ENCODE measurements at places on chromosomes 4 and X.
A peak's percentile ranks its signal among the peaks of the same experiment; 100 is the strongest.

DNA sequence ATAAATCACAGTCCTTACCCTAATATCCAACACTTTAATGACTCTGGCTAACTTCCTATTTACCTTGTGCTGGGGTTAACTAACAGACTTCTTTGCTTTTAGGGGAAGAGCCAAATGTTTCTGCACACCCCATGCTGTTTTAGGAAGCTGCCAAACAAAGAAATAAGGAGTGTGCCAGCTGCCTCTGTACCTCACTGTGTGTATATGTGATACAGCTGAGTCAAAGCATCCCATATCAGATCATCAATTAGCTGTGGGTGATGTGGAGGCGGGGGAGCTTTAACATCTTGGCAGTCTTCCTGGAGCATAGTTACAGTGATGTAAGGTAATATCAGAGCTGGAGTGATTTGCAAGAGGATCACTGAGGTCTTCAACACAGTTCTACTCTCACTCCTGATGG is 95.4 kb downstream of the COL25A1 start:
- no peak for DNase-seq

DNA sequence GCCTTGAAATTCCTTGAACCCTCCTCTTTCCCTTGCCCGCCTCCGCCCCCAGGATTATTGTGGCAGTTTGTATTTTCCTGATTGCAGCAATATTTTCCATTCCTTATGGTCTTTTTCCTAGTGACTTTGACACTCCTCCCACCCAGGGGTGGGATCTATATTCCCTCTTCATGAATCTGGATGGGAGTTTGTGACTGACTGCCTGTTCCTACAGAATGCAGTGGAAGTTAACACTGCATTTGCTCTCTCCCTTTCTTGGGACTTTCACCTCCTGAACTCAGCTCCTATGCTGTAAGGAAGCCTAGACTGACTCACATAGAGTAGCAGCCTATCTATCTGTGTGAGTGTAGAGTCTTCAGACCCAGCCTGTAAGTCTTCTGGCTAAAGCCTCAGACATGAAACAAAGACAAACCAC is 2.2 kb downstream of the FUNDC2 start:
- no peak for DNase-seq

GRCh38 chrX:44314259-44314734 is 29.2 kb downstream of the EFHC2 start:
- no peak for DNase-seq

- DNase-seq, result no peak
These were observed 60.4 kb downstream of the JADE1 start for GRCh38 chr4:128869776-128870509.

GRCh38 chrX:39765327-39765726 is 332.4 kb downstream of the BCOR start:
- DNase-seq, result no peak

DNA sequence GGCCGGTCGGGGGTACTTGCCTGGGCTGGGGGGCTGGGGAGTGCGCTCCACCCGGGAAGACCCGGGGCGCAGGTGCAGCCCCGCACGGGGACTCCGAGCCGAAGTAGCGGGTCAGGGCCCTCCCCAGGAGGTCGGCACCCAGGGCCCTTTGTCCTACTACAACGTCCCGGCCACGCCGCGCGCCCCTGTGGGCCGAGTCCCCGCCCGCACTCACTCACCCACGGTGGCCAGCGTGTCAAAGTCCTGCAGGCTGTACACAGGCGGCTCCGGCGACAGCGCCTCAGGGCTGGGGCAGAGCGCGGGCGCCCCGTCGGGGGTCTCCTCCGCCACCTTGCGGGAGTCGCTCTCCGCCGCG is 602 bp downstream of the PRKX start:
- DNase-seq, result no peak

DNA sequence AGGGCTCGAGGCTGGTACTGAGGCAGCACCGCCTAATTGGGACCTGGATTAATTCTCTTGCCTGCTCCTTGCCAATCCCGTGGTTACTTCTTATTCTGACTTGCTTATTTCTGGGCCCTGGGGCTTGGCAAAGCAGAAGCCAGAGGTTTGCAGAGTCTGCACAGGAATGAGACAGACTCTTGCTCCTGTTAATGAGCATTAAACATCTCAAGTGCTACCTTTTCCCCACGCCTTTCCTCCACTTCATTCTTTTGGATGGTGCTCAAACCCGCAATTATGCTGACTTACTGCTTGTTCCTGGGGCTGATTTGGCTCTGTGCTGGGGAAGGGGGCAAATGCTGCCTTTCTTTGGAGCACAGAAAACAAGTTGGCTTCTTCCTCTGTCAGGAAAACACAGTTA is 16.5 kb upstream of the STOX2 start:
- DNase-seq, result no peak

DNA sequence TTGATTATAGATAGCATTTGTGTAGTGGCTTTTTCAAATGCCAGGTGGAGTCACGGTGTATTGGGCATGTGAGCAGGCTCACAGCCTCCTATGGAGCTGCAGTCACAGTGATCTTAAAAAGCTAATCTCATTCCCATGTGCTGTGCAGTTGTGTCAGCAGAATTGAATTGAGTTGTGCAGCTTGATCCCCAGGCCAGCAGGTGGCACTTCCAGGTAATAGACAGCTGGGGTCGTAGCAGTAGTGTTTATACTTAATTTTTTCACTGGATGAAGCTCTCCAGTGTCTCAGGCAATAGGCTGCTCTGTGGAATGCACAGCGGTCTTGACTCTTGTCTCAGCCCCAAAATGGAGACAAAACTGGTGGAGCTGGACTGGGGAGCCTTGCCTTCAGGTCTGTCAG is 1028.1 kb downstream of the SH3BGRL start:
- no peak for DNase-seq

GRCh38 chrX:34632384-34632783 is 24.7 kb downstream of the TMEM47 start:
- no peak for DNase-seq

DNA sequence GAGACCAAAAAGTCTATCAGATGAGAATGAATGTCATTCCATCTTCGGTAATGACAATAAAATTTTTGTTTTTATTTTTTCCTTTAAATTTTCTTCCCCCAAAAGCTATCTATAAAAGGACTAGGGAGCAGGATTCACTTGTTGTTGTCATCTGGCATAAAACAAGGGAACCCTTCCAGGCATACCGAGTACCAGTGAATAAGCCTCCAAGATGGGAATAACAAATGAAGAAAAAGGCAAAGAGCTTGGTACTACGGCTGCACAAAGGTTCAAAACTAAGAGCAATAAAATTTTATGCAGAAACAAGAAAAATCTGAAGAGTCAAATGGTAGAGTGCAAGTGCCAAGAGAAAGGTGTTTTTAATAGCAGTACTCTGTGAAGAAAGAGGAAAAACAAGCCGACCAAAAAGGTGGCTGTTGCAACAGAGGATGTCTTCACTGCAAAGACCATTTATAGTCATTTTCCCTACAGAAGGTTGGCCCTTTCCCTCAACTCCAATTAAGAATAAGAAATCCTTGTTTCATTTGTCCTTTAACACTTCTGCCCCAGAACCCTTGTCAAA is 25.8 kb downstream of the PPP3CA start:
- no peak for DNase-seq

- peak; percentile 15 for DNase-seq
These were observed 112.0 kb upstream of the TBL1X start for GRCh38 chrX:9352694-9353411.

- DNase-seq, result no peak
These were observed 84.7 kb upstream of the RAPGEF2 start for GRCh38 chr4:159018062-159018629.

DNA sequence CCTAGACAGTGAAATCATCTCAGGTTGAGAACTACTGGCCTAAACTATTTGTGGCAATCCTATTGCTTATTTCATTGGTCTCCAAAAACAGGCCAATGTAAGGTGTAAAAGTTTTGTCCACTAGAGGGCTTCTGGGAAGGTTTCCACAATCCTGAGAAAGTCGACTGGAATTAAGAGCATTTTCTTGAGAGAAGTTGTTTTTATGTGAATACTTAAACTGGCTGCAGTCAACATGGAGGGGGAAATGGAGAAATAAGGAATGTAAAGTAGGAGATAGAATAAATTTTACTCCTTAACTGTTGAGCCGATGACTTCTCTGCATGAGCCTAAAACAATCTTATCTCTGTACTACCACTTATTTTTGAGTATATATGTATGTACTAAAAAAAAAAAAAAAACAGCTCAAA is 11.0 kb upstream of the EIF4E start:
- DNase-seq, result no peak

DNA sequence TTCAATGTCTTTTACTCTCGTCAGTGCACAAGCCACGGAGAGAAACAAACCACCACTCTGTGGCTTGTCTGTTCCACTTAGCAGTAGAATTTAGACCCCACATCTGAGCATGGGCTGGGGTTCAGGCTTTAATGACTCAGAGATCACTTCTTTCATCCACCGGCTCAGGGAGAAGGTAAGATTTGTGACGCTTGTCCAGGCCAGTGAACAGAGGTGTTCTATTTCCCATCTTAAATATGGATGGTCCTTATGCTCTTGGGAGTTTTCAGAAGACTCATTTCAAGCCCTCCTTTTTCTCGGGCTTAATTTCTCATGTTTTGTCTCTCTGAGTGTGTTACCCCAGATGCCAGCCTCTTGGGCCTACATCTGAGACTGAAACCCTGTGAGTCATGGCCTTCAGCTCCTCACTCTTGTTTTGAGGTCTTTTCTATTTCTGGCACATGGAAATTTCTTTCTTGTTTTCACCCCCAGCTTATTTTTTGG is 127.4 kb upstream of the SFRP2 start:
- DNase-seq, result peak; percentile 39

DNA sequence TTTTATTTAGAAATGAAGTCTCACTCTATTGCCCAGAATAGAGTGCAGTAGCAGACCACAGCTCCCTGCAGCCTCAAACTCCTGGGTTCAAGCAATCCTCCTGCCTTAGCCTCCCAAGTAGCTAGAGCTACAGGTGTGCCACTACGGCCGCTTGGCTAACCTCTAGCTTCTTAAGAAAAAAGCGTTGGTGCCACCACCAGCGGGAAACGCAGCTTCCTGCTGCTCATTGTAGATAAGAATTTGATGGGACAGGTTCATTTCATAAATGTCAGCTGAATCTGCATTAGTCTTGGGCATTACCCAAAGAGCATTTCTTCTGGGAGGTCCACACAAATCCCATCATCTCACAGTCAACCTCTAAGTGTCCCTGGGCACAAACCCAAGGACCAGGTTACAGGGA is 33.2 kb upstream of the NAP1L5 start:
- no peak for DNase-seq

- DNase-seq, result no peak
These were observed 12.4 kb upstream of the RGS12 start for GRCh38 chr4:3280466-3280865.

GRCh38 chr4:140607852-140608251 is 39.1 kb upstream of the UCP1 start:
- DNase-seq, result no peak

DNA sequence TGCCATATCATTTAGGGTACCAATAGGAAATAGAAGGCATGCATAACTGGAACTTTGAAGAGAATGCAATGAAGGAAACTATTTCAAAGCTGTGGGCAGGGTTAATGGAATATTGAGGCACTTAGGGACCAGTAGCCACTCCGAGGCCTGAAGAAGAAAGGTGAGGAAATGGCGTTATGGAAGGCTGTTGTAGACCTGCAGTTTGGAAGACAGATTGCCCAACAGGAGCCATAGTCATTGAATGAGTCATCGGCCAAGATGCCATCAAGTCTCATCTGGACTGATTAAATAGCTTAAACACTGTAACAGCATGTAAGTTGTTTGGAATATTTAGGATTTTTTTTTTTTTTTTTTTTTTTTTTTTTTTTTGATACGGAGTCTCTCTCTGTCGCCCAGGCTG is 11.6 kb downstream of the CXCL13 start:
- no peak for DNase-seq

DNA sequence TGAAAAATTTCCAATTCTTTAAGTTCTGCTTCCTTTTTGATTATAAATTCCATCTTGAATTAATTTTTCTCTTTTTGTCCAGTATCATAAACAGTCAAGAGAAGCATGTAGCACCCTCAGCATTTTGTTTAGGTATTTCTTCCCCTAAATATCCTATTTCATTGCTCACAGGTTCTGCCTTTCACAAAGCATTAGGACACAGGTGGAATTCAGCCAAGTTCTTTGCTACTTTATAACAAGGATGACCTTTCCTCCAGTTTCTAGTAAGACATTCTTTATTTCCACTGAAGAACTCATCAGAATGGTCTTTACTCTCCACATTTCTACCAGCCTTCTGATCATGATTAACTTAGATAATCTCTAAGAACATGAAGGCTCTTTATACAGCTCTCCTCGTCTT is 7.4 kb downstream of the SLC9B1 start:
- no peak for DNase-seq

DNA sequence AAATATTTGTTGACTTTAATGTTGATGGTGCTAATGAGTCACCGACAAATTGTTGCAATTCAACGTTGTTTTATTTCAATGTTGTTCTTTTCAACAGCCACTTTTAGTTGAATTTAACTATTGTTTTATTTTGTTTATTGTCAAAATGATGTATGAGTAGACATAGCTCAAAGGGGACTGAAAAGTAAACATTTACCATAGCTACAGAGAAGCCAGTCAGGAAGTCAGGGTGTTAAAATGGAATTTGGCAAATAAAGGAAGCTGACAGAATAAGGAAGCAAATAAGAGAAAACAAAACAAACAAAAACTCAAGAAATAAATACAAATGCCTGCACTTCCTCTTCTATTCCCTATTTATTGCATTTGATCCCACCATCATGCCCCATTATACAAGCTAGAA is 648.4 kb upstream of the HTR2C start:
- no peak for DNase-seq

DNA sequence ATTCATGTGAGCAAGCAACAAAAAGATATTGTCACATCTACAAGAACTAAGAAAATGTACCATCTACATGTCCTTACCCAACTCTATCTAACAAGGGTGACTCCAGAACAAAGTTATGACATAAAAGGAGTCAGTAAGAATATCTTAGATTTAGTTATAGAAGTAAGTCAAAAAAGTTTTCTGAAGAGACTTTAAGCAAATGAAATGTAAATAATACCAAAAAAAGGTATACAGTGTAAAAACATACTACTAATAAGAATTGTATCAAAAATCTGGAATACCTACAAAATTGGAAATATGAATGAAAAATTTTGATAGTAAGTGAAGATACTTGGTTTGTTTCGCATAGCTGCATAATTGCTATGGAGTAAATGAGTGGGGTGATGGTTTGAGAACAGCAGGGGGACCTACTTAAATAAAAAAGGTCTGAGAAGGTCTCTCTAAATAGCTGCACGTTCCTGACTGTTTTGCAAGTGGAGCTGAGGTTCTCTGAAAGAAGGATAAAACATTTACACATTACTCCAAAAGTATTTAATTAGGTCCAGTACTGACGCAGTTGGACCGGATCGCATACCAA is 51.0 kb upstream of the ENPP6 start:
- no peak for DNase-seq

- DNase-seq, result no peak
These were observed 49.6 kb downstream of the SMAD1 start for GRCh38 chr4:145531223-145531622.

Data from activated naive CD4-positive, alpha-beta T cell treated with anti-CD3 and anti-CD28 coated beads, Interleukin-2, amount 50 U/mL, for 16 hours (primary cell).